ENCODE measurements at places on chromosomes 1 and 21.

- DNase-seq: no peak
Measured at GRCh38 chr1:186479162-186479561, 18.2 kb upstream of the PDC start.

DNA sequence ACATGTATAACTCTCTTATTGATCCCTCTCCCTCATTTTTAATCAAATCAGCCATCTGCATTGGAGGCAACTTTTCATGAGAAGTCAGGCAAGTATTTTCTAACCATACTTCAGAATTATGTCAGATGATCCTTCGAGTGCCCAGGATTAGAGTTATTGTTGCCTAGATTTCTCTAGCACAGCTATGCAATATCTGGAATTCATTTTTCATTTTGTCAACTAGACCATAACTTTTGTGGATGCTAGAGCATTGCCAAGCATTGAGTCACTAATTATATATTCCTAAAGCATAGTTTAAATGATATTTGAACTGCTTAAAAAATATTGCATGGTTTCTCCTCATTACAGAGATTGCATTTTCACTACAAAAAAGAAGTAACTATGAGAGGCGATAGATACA lies 21.2 kb downstream of the HFM1 start:
- DNase-seq: no peak

DNA sequence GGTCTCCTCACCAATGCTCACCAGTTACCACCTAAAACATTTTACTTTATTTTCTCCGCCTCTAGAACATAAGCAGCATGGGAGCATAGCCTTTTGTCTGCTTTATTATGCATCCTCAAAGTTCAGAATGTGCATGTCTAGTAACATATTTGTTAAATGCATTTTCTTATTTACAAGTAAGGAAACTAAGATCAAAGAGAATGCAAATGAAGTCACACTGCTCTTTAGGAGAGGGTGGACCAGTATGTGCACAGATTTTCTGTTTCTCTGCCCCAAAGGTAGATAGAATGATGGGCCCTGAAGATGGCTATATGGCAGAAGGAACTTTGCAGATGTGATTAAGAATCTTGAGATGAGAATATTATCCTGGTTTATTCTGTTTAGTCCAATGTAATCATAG lies 9.7 kb upstream of the WARS2 start:
- no peak for DNase-seq

DNA sequence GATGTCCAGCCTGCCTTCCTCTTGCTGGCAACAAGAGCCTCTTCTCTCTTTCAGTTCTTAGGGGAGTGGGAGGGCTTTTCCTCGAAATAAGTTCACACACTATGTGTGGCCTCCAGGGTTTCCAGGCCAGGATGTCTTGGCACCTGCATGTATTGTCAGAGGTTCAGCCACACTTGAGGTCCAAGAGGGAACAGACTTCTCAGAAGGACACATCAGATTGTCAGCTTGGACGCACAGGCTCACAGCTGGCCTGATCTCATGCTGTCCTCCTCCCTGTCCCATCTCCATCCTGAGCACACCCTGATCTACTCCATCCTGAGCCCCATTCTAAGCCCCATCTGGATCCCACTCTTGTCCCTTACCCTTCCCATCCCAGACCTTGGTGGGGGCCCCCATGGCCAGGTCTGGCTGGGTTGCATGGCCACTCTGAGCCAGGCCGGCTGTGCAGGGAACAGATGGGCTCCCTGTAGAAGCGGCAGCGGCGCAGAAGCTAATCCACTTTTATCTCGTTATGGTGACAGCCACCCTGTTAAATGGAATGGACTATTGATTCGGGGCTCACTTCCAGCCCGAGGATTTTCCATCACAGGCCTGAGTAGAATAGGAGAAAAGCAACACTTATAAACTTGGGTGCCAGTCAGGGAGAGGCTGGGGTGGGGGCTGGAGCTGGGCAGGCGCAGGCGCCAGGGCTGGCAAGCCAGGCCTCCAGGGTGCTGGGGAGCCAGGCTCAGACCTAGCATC lies 85.1 kb upstream of the CSF3R start:
- DNase-seq: no peak

GRCh38 chr1:233587958-233588799 lies 25.7 kb upstream of the KCNK1 start:
- peak; percentile 74 for DNase-seq

GRCh38 chr1:245377854-245378253 lies 223.1 kb downstream of the KIF26B start:
- DNase-seq: peak; percentile 28

DNA sequence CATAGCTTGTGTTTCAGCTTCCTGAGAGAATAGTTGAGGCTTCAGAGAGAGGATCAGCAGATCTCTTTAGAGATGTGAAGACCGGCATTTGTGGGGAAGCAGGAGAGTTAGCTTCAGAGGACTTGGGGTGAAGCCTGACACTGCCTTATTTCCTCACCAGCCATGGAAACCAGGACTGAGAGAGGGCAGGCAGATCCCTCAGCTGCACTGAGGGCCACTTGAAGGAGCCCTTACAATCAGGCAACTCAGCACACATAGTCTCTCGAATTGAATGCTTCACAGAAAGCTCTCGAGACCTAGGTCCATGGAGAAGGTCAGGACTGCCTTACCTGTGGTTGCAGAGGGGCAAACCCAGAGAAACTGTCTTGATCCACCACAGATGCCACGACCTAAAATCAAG lies 19.8 kb downstream of the NCF2 start:
- DNase-seq: no peak

- DNase-seq: no peak
Measured at GRCh38 chr1:196461521-196461920, 146.7 kb downstream of the KCNT2 start.
